ENCODE measurements at places on chromosomes 12 and 14. TPM values are rescaled to one million over a fixed set of nuclear protein-coding genes. Genes with fewer than 3 reads are reported as not detected.
A peak's percentile ranks its signal among the peaks of the same experiment; 100 is the strongest.

DNA sequence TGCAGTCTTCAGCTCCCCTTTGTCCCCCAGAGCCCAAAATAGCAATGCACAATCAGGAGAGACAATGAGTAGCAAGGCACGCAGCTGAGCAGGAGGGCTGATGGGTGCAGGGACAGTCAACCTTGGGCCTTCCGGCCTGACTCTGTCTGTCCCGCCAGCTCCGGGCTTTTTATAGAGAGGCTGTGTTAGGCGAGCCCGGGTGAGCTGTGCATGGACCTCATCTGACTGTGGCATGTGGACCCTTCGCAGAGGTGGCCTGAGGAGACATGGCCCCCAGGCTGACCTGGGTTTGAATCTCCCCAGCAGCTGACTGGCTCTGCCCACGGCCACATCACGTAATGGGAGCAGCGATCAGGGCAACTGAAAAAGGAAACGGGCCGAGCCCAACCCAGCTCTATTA lies 177.9 kb downstream of the TSPAN9 start:
- H3K27me3 ChIP-seq: no peaks in the 10 kb centered on the region
- no peak for DNase-seq
- no peak overlapping the region for H3K27ac ChIP-seq
- H3K4me1 ChIP-seq: peaks cover 12% of the 10 kb centered on the region

DNA sequence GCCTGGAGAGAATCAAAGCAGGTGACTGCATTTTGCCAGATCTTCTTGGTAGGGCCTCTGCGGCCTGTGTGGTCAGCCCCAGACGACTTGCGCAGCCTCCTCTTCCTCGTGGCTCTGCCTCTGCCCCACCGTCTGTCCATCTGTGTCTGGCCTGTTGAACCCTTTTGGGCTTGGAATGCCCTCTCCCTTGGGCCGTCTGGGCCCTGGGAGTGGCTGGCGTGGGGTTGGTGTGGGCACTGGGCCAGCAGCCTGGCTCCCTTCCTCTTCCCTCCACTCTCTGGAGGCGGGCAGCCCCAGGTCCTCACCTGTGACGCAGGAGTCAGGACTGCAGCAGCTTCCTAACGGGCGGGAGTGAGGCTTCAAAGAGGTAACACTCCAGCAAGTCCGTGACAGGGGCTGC lies 9.7 kb upstream of the CCDC197 start:
- H3K4me1 ChIP-seq: no peaks in the 10 kb centered on the region
- H3K27ac ChIP-seq: no peak overlapping the region
- H3K4me3 ChIP-seq: no peak overlapping the region
- H3K27me3 ChIP-seq: no peaks in the 10 kb centered on the region
- DNase-seq: no peak
- no peaks in the 10 kb centered on the region for H3K36me3 ChIP-seq

- H3K27me3 ChIP-seq: no peaks in the 10 kb centered on the region
- H3K36me3 ChIP-seq: no peaks in the 10 kb centered on the region
- no peak overlapping the region for H3K4me3 ChIP-seq
- H3K27ac ChIP-seq: peak overlapping the region; percentile 55
These were observed 48.3 kb downstream of the NPAS3 start for GRCh38 chr14:32986791-32987540.

DNA sequence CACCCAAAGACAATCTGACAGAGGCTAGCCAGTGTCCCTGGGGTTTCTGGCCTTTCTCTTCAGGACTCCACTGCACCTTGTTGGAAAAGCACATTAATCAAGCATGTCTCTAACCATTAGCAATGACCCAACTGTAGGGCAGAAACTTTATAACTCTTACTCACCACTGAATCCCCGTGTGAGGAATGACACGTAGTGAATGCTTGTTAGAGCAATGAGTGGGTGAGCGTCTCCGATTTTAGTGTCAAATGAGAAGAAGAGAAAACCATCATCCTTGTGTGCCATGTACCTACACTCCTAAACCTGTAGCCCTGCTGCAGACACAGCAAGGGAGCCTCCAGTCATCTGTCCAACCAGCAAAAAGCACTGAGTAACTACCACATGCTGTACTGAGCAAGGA lies 56.5 kb upstream of the GPR68 start:
- H3K27ac ChIP-seq: no peak overlapping the region
- no peaks in the 10 kb centered on the region for H3K4me1 ChIP-seq
- H3K36me3 ChIP-seq: no peaks in the 10 kb centered on the region
- no peaks in the 10 kb centered on the region for H3K27me3 ChIP-seq

GRCh38 chr12:21330682-21331253 lies 3.9 kb downstream of the SLCO1A2 start:
- no peak overlapping the region for H3K4me3 ChIP-seq
- H3K4me1 ChIP-seq: no peaks in the 10 kb centered on the region
- H3K36me3 ChIP-seq: no peaks in the 10 kb centered on the region

DNA sequence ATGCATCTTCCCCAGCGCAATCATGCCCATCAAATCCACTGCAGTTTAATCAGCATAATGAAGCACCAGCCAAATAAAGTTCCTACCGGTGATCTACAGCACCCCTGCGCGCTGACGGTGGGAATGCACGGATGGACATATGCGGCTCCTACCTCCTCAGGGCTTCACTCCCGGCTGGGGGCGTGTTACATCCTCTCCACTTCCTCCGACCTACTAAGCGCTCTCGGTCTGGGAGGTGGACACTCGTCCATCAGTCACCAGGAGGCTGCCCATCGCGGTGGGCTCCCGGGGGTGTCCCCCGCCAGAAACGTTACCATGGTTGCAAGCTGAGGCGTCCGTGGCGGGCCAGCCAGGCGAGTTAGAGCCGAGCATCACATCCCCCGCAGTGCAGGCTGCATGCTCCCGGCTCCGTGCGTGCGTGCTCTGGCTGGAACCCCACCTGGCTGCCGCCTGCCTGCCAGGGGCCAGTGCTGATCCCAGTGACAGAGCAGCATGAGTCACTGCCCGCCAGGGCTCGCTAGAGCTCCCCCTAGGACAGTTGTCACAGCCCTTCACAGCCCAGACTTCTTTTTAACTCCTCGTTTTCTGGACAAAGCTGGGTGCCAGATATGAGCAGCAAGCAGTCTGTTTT lies 73.0 kb downstream of the CIT start:
- no peak for DNase-seq
- no peak overlapping the region for H3K27ac ChIP-seq
- H3K36me3 ChIP-seq: no peaks in the 10 kb centered on the region
- no peaks in the 10 kb centered on the region for H3K4me1 ChIP-seq
- peak overlapping the region; percentile 35 for H3K4me3 ChIP-seq

Gene CORO1C
- total RNA-seq: 110 TPM

Gene KRT6C
- not detected for total RNA-seq

Gene RPL10L
- total RNA-seq: 65.5 TPM

GRCh38 chr14:22850944-22851764 lies 14.8 kb downstream of the MMP14 start:
- peak overlapping the region; percentile 87 for H3K27ac ChIP-seq
- H3K4me3 ChIP-seq: no peak overlapping the region
- no peaks in the 10 kb centered on the region for H3K36me3 ChIP-seq
- no peaks in the 10 kb centered on the region for H3K27me3 ChIP-seq
- peaks cover 59% of the 10 kb centered on the region for H3K4me1 ChIP-seq

Gene SSTR1
- 1.6 TPM for total RNA-seq

- H3K27me3 ChIP-seq: no peaks in the 10 kb centered on the region
- no peak overlapping the region for H3K4me3 ChIP-seq
- no peak for DNase-seq
- H3K27ac ChIP-seq: no peak overlapping the region
- H3K36me3 ChIP-seq: no peaks in the 10 kb centered on the region
These were observed 1104.1 kb upstream of the TMEM132C start for GRCh38 chr12:127162902-127163301.

GRCh38 chr12:85955127-85955526 lies 81.0 kb downstream of the NTS start:
- no peaks in the 10 kb centered on the region for H3K27me3 ChIP-seq
- H3K4me1 ChIP-seq: no peaks in the 10 kb centered on the region
- H3K4me3 ChIP-seq: no peak overlapping the region
- H3K27ac ChIP-seq: no peak overlapping the region
- DNase-seq: no peak

Gene ZNF891
- 1.5 TPM for total RNA-seq

Gene STXBP6
- total RNA-seq: 10.5 TPM

GRCh38 chr12:4855121-4855924 lies 54.4 kb upstream of the KCNA1 start:
- H3K4me1 ChIP-seq: peaks cover 7% of the 10 kb centered on the region
- H3K36me3 ChIP-seq: no peaks in the 10 kb centered on the region
- no peak overlapping the region for H3K27ac ChIP-seq
- H3K4me3 ChIP-seq: no peak overlapping the region
- peaks cover 28% of the 10 kb centered on the region for H3K27me3 ChIP-seq

Gene SLC25A47
- total RNA-seq: 0.32 TPM

- H3K27me3 ChIP-seq: no peaks in the 10 kb centered on the region
- peaks cover 23% of the 10 kb centered on the region for H3K4me1 ChIP-seq
- H3K36me3 ChIP-seq: no peaks in the 10 kb centered on the region
- H3K27ac ChIP-seq: no peak overlapping the region
- H3K4me3 ChIP-seq: no peak overlapping the region
- peak; percentile 9 for DNase-seq
These were observed 6.0 kb downstream of the FBXW8 start for GRCh38 chr12:116916714-116917114.

Gene SIRT4
- 1.9 TPM for total RNA-seq

GRCh38 chr14:43735932-43736331 lies 771.2 kb downstream of the FSCB start:
- no peaks in the 10 kb centered on the region for H3K4me1 ChIP-seq
- DNase-seq: no peak
- H3K27ac ChIP-seq: no peak overlapping the region

DNA sequence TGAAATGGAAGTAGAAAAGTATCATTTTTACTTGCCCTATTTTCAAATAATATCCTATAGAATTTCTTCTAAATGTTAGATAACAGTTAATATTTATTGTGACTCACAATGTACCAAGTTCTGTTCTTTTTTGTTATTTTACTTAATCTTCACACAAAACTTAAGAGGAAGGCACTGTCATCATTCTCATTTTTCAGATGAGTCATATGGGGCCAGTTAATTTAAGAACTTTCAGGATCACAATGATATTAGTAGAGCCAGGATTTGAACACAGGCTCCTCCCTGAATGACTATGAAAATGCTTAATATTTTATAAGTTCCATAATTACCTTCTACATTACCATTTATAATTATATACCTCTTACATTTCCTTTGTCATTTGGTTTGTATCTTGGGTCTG lies 10.4 kb upstream of the TMEM260 start:
- no peak overlapping the region for H3K27ac ChIP-seq
- H3K36me3 ChIP-seq: no peaks in the 10 kb centered on the region
- no peak overlapping the region for H3K4me3 ChIP-seq
- DNase-seq: no peak
- peaks cover 8% of the 10 kb centered on the region for H3K27me3 ChIP-seq

GRCh38 chr12:126667339-126667738 lies 1599.6 kb upstream of the TMEM132C start:
- no peak for DNase-seq
- no peak overlapping the region for H3K4me3 ChIP-seq
- H3K36me3 ChIP-seq: no peaks in the 10 kb centered on the region
- H3K4me1 ChIP-seq: no peaks in the 10 kb centered on the region
- H3K27ac ChIP-seq: no peak overlapping the region

Gene BCL2L14
- 50.1 TPM for total RNA-seq

Gene NFE2
- total RNA-seq: not detected

Gene TAS2R50
- total RNA-seq: 7.1 TPM

- H3K4me1 ChIP-seq: peaks cover 35% of the 10 kb centered on the region
- DNase-seq: peak; percentile 68
- H3K27ac ChIP-seq: peak overlapping the region; percentile 83
- H3K36me3 ChIP-seq: no peaks in the 10 kb centered on the region
These were observed 811 bp upstream of the FBRSL1 start for GRCh38 chr12:132489078-132489601.

Gene COX8C
- total RNA-seq: not detected

Gene SLCO1B1
- not detected for total RNA-seq

DNA sequence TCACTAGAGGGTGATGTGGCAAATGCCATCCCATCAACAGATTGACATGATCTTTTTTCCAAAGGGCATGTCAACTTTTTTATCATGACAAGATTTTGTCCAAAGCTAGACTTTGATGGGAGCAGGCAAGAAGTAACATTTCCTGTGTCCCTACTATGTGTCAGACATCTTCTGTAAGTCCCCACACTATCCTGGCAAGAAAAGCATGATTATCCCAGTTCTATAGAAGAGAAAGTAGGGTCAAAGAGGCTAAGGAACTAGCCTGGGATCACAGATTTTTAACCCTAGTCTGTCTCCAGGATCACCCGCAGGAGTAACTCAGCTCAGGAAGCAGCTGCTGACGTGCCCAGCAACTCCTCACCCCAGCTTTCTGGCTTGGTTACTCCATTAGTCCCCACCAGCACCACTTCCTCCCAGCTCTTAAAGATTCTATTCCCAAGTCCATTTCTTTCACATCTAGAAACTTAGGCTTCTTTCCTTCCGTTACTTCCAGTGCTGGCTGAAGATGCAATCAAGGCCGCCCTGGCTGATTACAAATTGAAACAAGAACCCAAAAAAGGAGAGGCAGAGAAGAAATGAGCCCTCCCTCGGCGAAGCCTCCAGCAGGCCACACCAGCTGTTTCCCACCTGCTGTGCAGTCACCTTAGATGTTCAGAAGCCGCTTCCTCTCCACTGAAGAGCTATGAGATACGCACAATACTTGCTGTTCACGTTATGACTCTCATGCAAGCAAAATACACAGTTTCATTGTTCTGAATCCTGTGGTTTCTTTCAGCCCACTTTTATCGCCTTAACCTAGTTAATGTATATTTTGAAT lies 6.2 kb downstream of the ISCU start:
- H3K36me3 ChIP-seq: peaks cover 51% of the 10 kb centered on the region
- H3K4me1 ChIP-seq: peaks cover 15% of the 10 kb centered on the region
- DNase-seq: peak; percentile 57
- peak overlapping the region; percentile 53 for H3K27ac ChIP-seq
- H3K4me3 ChIP-seq: no peak overlapping the region

GRCh38 chr12:59067083-59067482 lies 146.8 kb upstream of the LRIG3 start:
- H3K36me3 ChIP-seq: no peaks in the 10 kb centered on the region
- DNase-seq: no peak
- H3K27ac ChIP-seq: no peak overlapping the region
- no peaks in the 10 kb centered on the region for H3K27me3 ChIP-seq
- no peak overlapping the region for H3K4me3 ChIP-seq

Gene PTCSC3
- not detected for total RNA-seq

- DNase-seq: no peak
- no peaks in the 10 kb centered on the region for H3K27me3 ChIP-seq
- no peak overlapping the region for H3K27ac ChIP-seq
- H3K4me1 ChIP-seq: no peaks in the 10 kb centered on the region
These were observed 67.5 kb upstream of the PRIMA1 start for GRCh38 chr14:93855737-93856136.

- H3K27me3 ChIP-seq: no peaks in the 10 kb centered on the region
- H3K36me3 ChIP-seq: no peaks in the 10 kb centered on the region
- no peak overlapping the region for H3K27ac ChIP-seq
- no peak overlapping the region for H3K4me3 ChIP-seq
These were observed 24.0 kb upstream of the LGR5 start for GRCh38 chr12:71415336-71416231.

- no peaks in the 10 kb centered on the region for H3K4me1 ChIP-seq
- H3K27me3 ChIP-seq: no peaks in the 10 kb centered on the region
- no peaks in the 10 kb centered on the region for H3K36me3 ChIP-seq
- no peak overlapping the region for H3K4me3 ChIP-seq
- H3K27ac ChIP-seq: no peak overlapping the region
These were observed 188.8 kb downstream of the STXBP6 start for GRCh38 chr14:24861083-24861630.

- H3K4me1 ChIP-seq: peaks cover under 1% of the 10 kb centered on the region
- no peak overlapping the region for H3K4me3 ChIP-seq
- peak overlapping the region; percentile 27 for H3K27ac ChIP-seq
- no peaks in the 10 kb centered on the region for H3K36me3 ChIP-seq
- no peaks in the 10 kb centered on the region for H3K27me3 ChIP-seq
These were observed 147.9 kb upstream of the HIF1A start for GRCh38 chr14:61547186-61548069.

GRCh38 chr12:70451528-70451927 lies 85.4 kb downstream of the KCNMB4 start:
- no peak for DNase-seq
- no peaks in the 10 kb centered on the region for H3K36me3 ChIP-seq
- no peak overlapping the region for H3K4me3 ChIP-seq

Gene FOXG1
- total RNA-seq: not detected

Data from transverse colon (tissue), 4 donors.